ENCODE measurements at places on chromosomes 5 and 9. TPM values are rescaled to one million over a fixed set of nuclear protein-coding genes. Genes with fewer than 3 reads are reported as not detected.

DNA sequence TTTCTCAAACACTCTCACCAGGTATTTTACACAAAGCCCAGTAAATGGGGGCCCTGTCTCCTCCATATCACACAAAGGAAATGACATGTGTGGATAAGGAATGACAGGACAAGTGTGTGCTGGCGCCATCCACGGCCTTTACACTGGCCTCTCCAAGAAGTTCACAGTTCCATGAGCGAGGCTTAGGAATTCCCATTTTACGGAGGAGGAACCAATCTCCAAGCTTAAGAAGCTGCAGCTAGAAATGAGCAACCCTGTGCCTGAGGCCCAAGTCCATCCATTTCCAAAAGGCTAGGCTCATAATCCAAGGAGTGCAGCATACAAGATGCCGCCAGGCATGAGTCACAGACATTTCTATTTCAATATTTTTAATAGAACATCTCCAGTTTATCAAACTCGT lies 203.4 kb downstream of the AUH start:
- no peak for DNase-seq

- DNase-seq: no peak
Measured at GRCh38 chr5:154514331-154514730, 36.3 kb upstream of the HAND1 start.

- DNase-seq: no peak
Measured at GRCh38 chr9:4760122-4760521, 19.1 kb upstream of the AK3 start.

- peak; percentile 37 for DNase-seq
Measured at GRCh38 chr5:159581502-159582249, 251.4 kb upstream of the IL12B start.

The ADAMTS12 gene
- 4.2 TPM for total RNA-seq

The TMEM252 gene
- not detected for total RNA-seq

- DNase-seq: no peak
Measured at GRCh38 chr5:62308439-62308838, 2.4 kb downstream of the KIF2A start.

- no peak for DNase-seq
Measured at GRCh38 chr5:110269478-110270142, 456.9 kb downstream of the TMEM232 start.

GRCh38 chr9:127424676-127424999 lies 456 bp downstream of the ZNF79 start:
- no peak for DNase-seq

GRCh38 chr9:23635276-23635675 lies 190.8 kb downstream of the ELAVL2 start:
- no peak for DNase-seq

All from pancreas (tissue), 10 donors.